Ecto neural progenitor cell (in vitro differentiated cells): ENCODE measurements at places on chromosomes 2 and 18.

GRCh38 chr2:69013142-69013839 is at the start of gene ANTXR1:
Gene ANTXR1, plus strand, starts transcription at chr2:69013179. Its CDS starts 321 bp downstream, at chr2:69013500.
- peak; percentile 80 for DNase-seq

DNA sequence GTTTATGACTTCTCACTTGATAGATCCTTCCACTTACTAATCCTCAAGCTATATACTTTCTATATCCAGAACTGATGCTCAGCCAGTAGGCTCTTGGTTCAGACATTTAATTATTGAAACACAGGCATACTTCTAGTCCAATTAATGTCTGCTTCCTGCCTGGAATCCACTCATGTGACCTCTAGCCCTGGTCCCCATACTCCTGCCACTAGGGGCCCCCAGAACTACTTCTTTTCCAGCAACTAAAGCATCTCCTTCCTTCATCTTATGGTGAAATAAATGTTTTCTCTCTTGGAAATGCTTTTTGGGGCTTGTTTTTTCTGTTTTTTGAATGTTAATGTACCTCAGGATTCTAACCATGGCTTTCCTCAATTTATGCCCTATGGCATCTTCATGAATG is 527.6 kb downstream of the SATB2 start:
- no peak for DNase-seq

DNA sequence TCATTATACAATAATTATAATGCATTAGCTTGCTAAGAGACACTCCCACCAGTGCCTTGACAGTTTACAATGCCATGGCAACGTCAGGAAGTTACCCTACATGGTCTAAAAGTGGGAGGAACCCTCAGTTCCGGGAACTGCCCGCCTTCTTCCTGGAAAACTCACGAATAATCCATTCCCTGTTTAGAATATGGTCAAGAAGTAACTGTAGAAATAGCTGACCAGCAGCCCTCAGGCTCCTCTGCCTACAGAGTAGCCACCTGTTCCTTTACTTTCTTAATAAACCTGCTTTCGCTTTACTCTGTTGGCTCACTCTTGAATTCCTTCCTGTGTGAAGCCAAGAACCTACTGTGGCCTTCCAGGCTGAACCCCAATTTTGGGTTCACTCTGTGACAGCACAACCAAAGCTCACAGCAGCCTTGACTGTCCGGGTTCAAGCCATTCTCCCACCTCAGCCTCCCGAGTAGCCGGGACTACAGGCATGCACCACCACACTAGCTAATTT is 20.0 kb upstream of the PTPN2 start:
- no peak for DNase-seq

DNA sequence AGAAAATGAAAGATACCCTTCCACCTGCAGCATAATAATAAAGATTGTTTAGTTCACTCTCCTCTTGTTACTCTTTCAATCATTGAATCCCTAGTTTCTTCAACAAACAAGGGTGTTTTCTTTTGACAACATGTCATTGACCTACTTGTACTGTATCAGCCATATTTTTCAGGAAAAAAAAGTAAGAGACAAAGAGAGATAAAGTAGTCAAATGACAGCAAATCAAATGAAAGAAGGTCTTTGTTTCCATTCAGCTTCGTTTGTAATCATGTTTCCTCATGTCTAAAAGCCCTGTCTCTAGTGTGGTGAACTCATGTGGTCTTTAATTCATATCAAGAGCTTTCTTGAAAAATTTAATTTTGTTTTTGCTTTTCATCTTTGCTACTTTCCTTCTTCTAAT is 557.8 kb upstream of the LRATD1 start:
- DNase-seq, result no peak
